ENCODE measurements at places on chromosomes 3 and 15.

DNA sequence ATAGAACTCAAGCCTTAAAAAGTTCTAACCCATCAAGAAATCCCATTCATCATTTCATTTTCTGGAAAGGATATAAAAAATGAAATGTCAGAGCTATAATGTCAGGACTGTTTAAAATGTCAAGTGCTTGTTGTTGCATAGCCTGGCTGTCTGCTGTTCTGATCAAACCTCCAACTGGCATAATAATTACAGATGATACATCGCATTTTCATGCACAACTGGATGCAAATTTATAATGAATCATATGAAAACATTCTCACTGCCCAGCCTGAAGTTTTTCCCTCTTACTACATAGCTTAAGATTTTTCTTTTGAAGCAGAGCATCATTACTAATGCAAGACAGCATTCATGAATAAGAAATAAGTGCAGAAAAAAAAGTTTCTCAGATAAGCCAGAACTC, 46.5 kb downstream of the GUCA1C start:
- no peak for DNase-seq

GRCh38 chr15:67091980-67092677, 26.7 kb downstream of the SMAD3 start:
- no peak for DNase-seq

GRCh38 chr3:124428372-124429128, 301.7 kb upstream of the UMPS start:
- no peak for DNase-seq

GRCh38 chr15:75731248-75732151, 18.9 kb upstream of the CSPG4 start:
- DNase-seq = peak; percentile 87

DNA sequence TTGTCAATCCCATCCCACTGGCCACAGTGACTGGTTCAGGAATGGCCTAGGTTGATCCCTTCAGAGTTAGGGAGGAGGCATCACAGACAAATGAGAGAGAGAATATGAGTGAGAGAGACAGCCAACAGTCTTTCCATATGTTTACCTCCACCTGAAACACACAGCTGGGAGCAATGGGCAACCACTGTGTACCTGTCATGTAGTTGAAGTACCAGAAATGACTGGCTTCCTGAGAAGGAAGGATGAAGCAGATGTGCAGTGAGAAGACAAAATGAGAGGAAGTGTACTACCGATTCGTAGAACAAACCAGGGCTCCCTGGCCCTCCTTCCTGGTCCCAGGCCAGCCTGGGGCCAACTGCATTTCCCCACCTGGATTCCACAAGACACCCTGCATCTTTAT, 27.4 kb downstream of the SRGAP3 start:
- DNase-seq = no peak

GRCh38 chr15:44873103-44873502, 83.4 kb upstream of the TERB2 start:
- no peak for DNase-seq

DNA sequence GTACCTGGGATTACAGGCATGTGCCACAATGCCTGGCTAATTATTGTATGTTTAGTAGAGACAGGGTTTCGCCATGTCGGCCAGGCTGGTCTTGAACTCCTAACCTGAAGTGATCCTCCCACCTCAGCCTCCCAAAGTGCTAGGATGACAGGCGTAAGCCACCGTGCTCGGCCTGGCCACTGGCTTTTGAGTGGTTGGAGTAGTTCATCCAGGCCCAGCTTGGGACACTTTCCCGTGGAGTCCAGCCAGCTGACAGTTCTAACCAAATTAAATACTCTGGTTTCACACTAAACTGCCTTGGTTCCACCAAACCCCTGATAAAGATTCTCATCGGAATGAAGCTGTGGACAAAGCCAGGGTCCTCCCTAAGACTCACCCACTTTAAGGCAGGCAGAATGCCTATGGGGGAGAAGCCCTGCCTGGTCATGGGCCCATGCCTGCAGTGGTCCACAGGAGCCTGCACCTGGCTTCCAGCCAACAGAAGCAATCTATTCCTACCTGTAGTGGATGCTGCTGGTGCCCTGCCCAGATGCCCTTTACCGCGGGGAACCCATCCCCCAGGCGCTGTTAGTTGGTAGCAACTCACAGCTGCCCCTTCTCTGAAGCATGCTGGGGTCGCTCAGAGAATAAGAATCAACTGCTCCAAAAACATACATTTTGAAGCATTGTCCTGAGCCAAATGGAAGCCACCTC, 5.2 kb upstream of the SLC28A1 start:
- no peak for DNase-seq

DNA sequence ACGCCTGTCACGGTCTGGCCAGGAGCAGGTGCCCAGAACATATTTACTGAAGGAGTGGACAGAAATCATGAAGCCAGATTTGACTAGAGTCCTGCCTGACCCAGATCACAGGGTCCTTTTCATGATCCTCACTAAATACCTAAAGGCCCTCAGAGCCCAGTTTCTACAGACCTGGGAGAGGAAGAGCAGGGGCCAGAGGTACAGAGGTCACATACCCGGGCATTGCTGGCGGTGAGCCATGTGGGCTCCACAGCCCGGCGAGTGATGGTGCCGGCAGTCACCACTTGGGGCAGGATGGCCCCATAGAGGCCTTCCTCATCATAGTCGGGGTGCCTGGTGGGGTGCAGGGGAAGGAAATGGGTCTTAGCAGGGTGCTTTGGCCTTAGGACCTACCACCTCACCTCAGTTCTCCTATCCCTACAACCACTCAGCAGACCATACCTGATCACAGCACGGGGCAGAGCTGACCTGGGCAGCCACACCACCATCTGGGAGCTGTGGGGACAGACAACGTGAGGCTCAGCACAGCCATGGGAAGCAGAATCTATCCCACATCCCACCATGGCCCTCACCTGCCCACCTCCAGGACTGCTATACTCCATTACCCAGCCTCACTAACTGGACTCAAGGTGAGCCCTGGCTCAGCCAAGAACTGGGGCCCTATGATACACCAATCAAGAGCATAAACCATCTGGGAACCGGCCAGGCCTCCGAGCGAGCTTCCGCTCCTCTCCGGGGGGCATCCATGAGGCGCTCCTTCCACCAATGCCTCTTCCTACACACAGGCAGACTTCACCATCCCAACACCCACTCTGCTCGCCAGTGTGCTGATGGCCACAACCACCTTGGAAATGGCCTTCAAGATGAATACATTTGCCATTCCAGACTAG, 12.9 kb downstream of the POLG start:
- peak; percentile 40 for DNase-seq

DNA sequence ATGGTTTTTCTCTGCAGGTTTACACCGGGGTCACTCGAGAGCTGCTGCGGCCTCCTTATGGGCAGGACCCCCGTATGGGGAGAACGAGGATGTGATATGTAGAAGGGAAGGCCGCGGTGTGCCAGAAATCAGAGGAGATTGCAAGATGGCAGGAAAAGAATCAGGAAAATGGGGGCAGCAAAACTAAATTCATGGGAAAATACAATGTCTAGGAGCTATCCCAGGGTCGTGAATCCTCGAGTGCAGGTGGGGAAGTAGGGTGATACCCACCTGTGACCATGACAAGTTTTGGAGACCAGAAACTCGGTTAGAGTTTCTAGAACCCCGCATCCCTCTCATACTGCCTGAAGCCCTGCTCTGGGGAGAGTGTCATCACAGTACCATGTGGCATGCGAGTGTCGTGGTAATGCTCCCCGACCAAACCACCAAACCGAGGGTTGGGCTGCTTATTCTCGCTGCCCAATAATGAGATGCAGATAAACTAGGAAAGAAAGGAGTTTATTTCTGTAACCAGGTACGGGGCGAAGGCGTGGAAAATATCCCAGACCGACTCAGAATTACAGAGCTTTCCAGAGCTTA, 781 bp downstream of the TRNT1 start:
- DNase-seq = peak; percentile 25

DNA sequence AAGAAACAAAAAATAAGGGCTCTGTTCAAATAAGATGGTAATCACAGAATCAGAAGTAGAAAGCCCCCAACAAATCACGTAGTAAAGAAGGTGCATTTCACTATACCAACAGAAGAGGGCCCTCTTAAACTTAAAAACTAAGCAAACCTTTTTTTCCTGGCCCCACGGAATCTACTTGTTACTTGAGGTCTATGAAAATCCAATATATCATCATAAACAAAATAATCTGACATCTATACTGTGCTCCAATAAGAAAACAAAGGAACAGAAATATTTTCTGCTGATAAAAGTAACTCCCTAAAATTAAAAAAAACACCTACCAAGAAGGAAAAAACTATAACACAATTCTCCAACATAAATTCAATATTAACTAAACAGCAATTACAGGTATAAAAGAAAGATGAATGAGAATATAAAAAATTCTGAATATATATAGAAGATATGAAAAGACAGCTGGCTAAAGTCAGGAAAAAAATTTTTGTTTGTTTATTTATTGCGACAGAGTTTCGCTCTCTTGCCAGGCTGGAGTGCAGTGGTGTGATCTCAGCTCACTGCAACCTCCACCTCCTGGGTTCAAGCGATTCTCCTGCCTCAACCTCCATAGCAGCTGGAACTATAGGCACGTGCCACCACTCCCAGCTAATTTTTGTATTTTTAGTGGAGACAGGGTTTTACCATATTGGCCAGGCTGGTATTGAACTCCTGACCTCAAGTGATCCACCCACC, 81.8 kb downstream of the CLASP2 start:
- peak; percentile 77 for DNase-seq

- no peak for DNase-seq
Measured at GRCh38 chr15:39438260-39438659, 142.6 kb upstream of the THBS1 start.

DNA sequence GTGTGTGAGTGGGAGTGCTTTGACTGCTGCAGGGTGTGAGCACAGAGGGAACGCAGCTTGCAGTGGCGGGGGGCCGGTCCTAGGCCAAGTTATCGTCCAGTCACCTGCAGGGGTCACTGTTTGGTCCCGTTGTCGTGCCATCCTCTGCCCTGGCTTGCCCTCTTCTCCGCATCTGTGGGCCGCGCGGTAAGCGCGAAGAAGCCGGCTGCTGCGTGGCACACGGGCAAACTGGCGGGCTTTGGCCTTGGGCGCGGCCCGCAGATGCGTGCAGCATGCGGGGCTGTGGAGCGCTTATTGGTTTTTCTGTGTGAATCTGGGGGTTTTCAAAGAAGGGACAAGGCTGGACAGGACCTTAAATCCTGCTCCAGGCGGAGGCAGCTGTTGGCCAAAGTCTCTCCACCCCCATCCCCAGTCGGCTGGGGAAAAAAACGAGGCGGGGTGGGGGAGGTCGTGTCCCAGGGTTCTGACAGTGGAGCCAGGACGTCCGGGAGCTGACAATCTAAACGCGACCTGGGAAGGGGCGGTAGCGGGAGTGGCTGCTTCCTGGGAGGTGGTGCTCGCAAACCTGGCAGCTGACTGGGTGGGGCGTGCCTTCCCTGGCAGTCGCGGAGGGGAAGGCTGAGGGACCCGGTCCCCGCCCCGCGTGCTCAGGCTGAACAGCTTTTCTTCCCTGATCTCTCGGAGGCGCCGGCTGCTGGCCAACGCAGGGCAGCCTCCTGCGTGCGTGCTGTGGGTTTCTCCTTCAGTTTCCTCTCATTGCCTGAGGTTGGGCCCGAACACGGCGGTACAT, 39.7 kb upstream of the VEPH1 start:
- peak; percentile 88 for DNase-seq

GRCh38 chr3:160746976-160747375, 9.1 kb upstream of the PPM1L start:
- no peak for DNase-seq

GRCh38 chr3:11495948-11496557, 147.7 kb downstream of the VGLL4 start:
- peak; percentile 51 for DNase-seq

- DNase-seq = no peak
Measured at GRCh38 chr3:198021320-198021719, 61.3 kb downstream of the LMLN start.

DNA sequence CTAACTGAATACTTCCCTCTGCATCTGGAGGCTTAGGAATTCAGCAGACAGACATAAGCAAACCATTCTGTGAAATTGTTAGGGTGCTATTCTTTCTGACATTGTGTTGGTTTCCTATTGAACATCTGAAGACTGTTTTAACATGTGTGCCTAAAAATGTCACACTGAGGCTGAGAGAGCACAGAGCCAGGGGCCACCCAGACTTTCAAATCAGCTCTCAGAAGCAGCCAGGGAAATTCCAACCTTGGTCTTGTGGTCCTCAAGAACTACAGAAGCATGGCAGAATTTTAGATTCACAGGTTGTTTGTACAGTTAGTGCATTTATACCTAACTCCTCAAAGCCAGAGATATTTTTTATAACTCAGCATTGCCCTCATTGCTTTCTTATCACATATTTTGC, 929.2 kb upstream of the CFAP20DC start:
- no peak for DNase-seq

GRCh38 chr3:13501521-13501920, 21.4 kb downstream of the HDAC11 start:
- no peak for DNase-seq

DNA sequence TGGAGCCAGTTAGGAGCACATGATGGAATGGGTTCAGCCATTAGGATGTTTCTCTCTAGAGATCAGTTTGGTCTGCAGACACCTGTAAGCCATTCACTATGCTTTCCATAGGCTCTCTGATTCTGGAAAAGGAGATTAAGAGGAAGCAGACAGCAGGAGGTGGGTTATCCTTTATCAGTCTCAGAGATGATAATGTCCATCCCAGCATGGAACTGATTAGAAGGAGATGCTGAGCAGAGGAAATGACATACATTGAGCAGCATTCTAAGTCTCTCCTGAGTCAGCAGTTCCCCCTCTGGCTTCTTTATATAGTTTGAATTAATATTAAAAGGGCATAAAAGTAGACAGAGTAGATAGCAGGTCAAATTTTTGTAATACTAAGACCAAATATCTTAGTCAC, 591.1 kb downstream of the GBE1 start:
- no peak for DNase-seq

DNA sequence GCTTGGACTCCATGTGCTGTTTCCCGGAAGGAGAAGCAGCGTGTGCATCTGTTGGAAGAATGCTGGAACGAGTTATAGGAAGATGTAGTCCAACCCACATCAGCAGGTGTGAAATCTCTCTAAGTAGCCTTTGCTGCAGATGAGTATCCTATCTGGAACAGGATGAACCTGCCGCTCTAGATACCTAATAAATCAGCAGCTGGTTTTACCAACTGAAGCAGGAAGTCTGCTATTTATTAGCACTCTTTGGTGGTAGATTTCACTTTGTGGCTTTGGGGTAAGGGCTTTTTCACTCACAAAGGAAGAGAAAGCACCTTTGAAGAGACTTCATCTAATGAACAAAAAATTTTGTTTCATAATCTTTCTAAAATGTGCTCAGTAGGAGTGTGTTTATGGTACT, 66.4 kb downstream of the DCUN1D1 start:
- no peak for DNase-seq

DNA sequence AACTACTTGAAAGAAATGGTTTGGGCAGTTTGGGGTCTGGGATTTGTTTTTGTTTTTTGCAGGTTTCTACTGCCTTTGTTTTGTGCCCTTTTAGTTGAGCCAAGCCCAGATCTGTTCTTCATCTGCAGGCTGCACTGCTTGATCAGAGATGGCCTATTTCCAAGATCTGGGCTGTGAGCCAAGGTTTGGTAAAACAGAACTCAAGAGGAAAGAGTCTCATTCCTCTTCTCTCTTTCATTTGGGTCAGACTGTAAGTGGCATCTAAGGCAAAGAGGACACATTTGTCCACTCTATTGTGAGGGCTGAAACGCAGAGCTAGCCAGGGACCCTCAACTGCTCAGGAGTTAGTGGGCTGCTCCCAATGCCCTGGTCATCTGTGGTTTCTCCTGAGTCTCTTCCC, 104.4 kb upstream of the UBE3A start:
- DNase-seq = no peak

All from stomach (tissue), 19 donors.